ENCODE measurements at places on chromosomes 12 and 14.

DNA sequence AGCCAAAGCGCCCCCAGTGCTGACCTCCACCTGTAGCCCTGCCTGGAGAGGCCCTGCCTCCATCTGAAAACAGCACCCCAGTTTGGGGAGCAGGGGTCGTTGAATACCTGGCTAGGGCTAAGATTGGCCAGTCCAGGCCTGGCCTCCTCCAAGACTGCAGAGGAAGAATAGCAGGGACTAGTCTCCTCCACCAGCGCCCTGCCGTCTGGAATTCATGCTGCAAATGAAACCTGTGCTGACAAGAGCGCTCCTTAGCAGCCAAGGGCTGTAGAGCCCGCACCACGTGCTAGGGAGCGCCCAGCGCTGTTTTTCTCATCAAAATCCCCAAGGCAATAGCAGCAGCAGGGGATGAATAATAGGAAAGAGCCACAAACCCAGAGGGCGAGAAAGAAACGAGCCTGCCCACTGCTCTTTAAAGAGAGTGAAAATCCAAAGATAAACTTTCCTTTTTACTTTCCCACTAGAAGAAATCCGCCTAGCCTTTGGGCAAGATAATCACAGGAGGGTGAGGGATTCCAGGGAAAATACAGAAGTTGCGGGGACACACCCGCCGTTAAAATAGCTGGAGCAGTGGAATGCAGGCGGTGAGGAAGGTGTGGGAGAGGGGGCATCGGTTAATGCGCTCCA, 3.3 kb downstream of the COL2A1 start:
- DNase-seq = peak; percentile 42

DNA sequence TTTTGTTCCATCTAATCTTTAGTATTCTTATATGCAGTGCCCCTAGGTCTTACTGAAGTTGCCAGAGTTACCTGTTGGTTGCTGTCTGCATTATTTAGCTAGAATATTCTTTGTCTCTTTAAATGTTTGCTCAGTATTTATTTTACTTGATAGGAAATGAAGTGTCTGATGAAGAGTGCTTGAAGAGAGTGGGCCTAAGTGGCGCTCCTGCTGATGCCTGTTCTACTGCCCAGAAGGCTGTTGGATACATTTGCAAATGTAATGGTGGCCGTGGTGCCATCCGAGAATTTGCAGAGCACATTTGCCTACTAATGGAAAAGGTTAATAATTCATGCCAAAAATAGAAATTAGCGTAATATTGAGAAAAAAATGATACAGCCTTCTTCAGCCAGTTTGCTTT, 18.9 kb downstream of the CMAS start:
- no peak for DNase-seq

DNA sequence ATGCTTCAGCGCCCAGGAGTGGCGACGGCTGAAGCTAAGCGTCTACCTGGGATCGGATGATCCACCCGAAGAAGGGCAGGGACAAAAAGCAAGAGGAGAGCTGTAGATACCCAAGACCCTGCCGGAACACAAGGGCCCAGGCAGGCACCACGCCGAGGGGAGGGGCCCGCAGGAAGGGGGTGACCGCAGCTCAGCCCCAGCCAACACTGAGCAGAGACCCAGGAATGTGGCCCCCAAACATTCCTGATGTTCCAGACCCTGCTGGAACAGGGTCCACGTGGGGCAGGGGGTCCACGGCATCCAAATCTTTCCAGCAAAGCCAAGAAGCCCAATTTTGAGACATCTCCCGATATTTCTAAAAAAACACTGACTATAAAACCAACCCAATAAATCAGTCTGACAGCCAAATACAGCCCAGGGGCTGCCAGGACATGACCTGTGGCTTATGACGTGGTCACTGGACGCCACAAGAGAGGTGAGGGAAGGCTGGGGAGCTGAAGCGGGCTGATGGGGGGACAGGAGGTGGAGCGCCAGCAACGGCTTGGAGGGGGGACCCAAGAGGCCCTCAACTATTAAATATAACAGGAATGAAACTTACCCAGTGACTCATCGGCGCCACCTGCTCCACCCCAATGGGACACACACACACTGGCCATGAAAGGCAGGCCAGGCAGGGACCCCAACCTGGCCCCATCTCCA, 58.9 kb downstream of the NCOR2 start:
- DNase-seq = no peak

DNA sequence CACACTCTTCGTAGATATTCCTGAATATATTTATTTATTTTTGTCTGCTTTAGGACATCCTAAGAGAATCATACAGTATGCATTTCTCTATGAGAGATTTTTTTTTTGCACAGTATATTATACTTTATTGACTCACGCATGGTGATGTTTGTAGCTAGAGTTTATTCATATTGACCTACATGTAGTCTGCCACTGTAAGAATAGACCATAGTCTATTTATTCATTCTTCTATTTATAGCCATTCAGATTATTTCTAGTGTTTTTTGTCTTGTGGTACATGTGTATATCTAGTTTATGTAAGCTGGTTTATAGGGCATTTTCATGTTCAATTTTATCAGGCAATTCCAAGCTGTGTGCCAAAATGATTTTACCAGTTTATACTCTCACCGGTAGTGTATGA, 45.2 kb downstream of the PCNX1 start:
- no peak for DNase-seq

DNA sequence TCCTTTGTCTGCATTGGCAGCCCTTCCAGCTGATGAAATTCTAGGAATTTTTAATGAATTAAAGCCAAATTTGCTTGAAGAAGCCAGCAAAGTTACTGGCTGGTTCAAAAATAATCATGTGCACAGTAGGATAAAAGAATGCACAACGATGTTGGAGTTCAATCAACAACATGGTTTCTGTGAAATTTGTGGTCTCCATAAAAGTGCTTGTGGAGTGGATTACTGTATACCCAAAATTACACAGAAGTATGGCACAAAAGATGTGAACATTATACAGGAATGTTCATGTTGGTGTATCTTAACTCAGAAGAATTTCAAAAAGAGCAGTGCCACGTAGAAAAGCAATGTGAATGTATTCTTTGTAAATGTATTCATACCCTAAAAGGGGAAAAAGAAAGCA, 105.0 kb upstream of the METAP2 start:
- no peak for DNase-seq

GRCh38 chr12:1277905-1278304, 286.9 kb downstream of the ERC1 start:
- DNase-seq = no peak

GRCh38 chr12:132462788-132463187, 27.2 kb upstream of the FBRSL1 start:
- no peak for DNase-seq

GRCh38 chr14:57797160-57797559, 68.7 kb downstream of the SLC35F4 start:
- DNase-seq = no peak

GRCh38 chr12:111260732-111261131, 108.2 kb downstream of the PHETA1 start:
- DNase-seq = no peak

DNA sequence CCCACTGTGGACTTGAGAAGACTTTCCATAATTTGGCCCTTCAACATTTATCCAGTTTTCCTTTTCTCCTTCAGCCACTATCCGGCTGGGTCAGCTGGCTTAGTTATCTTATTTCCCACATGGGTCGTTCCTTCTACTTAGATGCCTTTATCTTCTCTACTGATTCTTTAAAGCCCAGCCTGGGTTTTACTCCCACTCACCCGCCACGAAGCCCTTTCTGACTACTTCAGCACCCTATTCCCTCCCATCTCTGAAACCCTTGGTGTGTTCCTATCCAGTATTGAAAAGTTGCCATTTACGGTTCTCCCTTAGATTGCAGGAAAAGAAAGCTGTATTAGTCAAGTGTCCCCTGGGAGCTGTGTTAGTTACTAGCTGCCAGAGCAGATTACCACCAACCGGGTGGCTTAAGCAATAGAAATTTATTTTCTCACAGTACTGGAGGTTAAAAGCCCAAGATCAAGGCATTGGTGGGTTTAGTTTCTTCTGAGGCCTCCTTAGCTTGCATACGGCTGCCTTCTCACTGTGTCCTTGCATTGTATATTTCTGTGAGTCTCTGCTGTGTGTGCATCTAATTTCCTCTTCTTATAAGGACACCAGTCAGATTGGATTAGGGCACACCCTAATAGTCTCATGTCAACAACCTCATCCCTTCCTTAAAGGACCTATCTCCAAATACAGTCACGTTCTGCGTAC, 105.5 kb downstream of the GPATCH2L start:
- DNase-seq = no peak

DNA sequence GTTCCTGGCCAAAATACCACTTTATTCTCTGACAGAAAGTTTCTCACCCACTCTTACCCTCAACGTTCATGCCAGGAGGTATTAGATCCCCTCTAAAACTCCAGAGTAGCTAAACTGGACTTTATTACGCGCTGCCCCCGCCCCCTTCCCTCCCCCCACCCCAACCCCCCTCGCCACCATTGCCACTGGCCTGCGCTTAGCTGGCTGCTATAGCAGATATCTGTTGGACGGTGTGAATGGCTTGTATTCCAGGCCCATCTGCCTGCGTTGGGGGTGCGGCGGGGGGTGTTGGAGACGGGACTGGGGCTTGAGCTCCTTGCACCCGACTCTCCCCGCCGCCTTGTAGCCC, 564 bp upstream of the THTPA start:
- DNase-seq = no peak

GRCh38 chr12:119642986-119643385, 24.9 kb upstream of the PRKAB1 start:
- no peak for DNase-seq

- no peak for DNase-seq
These were observed 582 bp downstream of the LRRIQ1 start for GRCh38 chr12:85036733-85037132.

GRCh38 chr12:3755898-3756297, 3.0 kb upstream of the CRACR2A start:
- no peak for DNase-seq

- DNase-seq = no peak
These were observed 52.6 kb downstream of the GALC start for GRCh38 chr14:87940382-87940781.

- no peak for DNase-seq
These were observed 122.1 kb downstream of the SLC5A8 start for GRCh38 chr12:101087920-101088319.

- DNase-seq = no peak
These were observed 25.9 kb downstream of the ACTN1 start for GRCh38 chr14:68953196-68953555.

GRCh38 chr14:100577986-100578431, 9.2 kb downstream of the BEGAIN start:
- no peak for DNase-seq

DNA sequence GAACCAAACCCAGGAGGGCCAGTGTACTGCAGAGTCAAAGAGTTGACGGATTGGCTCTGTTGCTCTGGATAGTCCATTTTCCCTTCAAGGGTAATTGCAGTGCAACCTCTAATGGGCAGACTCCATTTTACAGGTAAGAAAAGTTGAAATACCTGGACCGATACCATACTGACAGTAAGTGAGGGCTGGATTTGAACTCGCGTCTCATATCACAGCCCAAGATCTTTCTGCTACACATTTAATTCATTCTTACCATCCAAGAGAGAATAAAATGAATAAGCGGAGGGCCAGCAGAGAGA, 356 bp upstream of the ZC3H14 start:
- no peak for DNase-seq

- DNase-seq = no peak
These were observed 1.9 kb downstream of the REM2 start for GRCh38 chr14:22884738-22885523.

DNA sequence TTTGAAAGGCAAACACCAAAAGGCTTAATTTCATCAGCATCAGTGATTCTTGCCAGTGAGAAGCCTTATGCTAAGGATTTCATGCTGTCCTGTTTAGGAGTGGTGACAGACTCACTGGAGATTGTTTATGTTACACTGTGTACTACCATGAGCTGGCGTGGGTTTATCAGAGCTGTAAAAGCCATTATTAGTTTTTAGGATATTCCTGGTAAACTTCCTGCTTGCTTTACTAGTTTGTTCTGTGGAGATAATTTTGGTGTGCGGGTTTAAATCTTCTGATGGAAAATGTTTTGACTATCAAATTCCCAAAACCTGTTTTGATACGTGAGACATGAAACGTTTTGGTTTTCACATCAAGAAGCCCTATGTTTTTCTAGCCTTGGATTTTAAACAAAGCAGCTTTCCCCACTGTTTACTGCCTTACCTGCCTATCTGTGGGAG, 15.2 kb downstream of the PPFIBP1 start:
- no peak for DNase-seq

DNA sequence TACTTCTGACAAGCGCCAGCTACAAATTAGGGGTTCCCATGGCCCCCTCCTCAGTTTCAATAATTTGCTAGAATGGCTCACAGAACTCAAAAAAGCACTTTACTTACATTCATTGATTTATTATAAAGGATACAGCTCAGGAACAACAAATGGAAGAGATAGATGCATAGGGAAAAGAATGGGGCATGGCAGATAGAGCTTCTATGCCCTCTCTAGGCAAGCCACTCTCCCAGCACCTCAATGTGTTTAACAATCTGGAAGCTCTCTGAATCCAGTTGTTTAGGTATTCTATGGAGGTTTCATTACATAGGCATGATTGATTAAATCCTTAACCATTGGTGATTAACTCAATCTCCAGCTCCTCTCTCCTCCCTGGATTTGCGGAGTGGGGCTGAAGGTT, 184.5 kb upstream of the DAAM1 start:
- DNase-seq = no peak

DNA sequence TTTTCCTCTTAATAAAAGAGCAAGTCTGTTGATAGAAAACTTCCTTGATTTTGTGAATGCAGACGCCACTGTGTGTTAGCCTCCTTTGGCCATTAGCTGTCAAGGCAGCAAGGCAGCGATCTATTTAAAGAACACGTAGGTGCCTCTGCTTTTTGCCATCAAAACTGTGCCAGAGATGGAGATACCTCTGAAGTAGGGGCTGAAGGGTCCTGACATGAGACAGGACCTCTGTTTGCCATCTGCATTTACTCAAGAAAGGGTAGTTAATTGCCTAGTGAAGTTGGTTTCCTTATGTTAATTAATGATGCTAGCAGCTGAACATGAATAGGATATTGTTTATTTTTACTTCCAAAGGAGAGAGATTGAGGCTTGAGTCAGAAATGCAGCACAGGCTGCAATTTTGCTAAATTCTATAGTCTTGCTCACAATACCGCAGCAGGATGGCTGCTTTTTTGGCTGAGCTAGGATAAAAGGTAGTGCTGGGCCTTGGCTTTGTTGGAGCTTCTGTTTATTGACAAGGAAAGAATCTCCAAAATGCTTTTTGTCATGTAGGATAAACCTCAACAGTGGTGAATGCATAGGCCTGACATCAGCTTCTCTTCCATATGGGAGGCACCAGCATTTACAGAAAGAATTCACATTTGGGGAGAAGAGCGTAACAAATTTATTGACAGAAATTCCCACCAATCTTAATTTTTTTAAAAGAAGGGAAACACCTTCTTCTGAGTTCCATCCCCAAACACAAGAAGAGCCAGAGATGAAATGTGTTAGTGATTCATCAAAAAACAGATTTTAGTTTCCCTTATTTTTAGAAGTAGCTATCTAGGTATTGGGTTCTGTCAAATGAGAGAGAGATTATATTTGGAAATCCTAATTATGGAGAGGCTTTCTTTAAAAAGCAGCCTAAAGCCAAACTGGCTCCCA, 13.9 kb upstream of the RPH3A start:
- no peak for DNase-seq

- no peak for DNase-seq
These were observed 200.6 kb upstream of the TBX3 start for GRCh38 chr12:114884575-114884974.
